Heart left ventricle (tissue), 16 donors: ENCODE measurements at places on chromosomes 3 and 15. TPM values are rescaled to one million over a fixed set of nuclear protein-coding genes. Genes with fewer than 3 reads are reported as not detected.
A peak's percentile ranks its signal among the peaks of the same experiment; 100 is the strongest.

The CYP1A1 gene
- 0.74 TPM for total RNA-seq

The MKRN3 gene
- total RNA-seq = 0.33 TPM

The AP3B2 gene
- 0.47 TPM for total RNA-seq

The B3GALNT1 gene
- total RNA-seq = 67.2 TPM

The REC114 gene
- total RNA-seq = not detected

The LMAN1L gene
- 16.3 TPM for total RNA-seq

The ACKR2 gene
- 0.60 TPM for total RNA-seq

The ZPLD1 gene
- total RNA-seq = not detected

The GPR149 gene
- not detected for total RNA-seq

The ALDH1A3 gene
- 7.3 TPM for total RNA-seq

DNA sequence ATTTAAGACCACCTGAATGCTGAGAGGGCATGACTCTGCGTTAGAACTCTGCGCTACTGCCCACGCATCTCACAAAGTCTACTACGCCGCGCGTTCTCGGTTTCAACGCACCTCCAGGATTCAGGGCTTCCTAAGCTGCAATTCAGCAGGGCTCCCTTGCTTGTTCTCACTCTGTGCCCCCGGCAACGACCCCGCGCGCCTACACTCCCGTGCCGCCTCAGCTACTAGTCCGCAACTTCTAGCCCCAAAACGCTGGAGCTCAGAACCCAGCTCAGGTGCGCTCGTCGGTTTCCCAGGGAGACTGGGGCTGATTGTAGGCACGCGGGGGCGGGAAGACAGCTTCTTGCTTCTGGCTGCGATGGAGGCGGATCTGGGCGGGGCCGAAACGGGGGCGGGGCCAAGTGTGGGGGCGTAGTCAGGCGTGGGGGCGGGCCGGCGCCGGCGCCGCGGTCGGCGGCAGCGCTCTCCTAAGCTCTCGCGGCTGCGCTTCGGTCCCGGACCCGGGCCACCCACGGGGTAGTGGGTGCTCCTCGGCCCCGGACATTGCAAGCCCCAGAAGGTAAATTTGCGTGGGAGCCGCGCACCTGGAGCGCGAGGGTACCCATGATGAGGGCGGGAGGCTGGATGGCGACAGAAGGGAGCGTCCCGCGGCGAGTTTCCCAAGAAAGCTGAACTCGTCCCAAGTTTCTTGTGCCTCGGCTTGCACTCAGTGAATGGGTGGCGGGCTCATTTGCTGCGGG lies at the start of gene ARHGEF26:
Gene ARHGEF26, plus strand, starts transcription at position 430 of the 740 bp plus-strand sequence. CDS start 603 bp downstream, outside the sequence.
- peak; percentile 85 for DNase-seq

GRCh38 chr15:97761110-97761509 lies 199.4 kb upstream of the ARRDC4 start:
- DNase-seq = no peak

GRCh38 chr3:195895078-195895860 lies 13.1 kb downstream of the TNK2 start:
- DNase-seq = peak; percentile 55

- DNase-seq = peak; percentile 84
Measured at GRCh38 chr15:70111203-70112073, 13.7 kb upstream of the TLE3 start.

DNA sequence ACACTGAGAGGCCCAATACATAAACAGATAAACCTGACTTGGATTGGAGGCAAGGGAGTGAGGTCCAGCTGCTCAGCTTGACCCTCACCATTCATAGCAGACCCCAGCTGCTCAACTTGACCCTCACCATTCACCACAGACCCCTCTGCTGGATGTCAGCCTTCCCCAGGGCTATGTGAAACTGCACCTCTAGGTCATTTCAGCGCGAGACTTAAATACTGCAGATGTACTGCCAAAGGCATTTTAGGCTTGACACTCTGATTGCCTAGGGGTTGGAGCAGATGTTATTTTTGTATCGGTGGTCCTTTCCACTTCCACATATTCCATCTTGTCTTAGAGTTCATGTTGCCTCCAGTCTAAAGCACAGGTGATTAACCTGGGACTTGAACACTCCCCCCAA lies 41.5 kb upstream of the FAM98B start:
- no peak for DNase-seq

DNA sequence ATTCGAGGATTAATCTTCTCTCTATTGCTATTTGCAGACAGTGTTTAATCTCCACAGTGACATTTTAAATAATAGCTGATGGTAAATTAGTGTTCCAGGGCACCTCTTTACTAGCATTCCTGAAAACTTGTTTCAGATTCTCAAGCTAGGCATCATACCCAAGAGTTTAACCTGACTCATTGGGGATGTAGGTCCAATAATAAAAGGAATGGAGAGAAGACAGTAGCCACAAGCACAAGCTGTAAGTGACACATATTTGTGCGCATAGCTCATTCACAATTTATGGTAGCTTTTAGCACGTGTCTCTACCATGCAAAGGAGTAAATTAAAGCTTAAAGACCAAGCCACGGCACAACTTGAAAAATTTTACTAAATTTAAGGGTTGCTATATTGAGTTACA lies 171.3 kb upstream of the FAM3D start:
- DNase-seq = no peak

- no peak for DNase-seq
Measured at GRCh38 chr3:52339612-52340011, 23.5 kb downstream of the DNAH1 start.

GRCh38 chr3:156702367-156702766 lies 28.0 kb downstream of the TIPARP start:
- DNase-seq = no peak

DNA sequence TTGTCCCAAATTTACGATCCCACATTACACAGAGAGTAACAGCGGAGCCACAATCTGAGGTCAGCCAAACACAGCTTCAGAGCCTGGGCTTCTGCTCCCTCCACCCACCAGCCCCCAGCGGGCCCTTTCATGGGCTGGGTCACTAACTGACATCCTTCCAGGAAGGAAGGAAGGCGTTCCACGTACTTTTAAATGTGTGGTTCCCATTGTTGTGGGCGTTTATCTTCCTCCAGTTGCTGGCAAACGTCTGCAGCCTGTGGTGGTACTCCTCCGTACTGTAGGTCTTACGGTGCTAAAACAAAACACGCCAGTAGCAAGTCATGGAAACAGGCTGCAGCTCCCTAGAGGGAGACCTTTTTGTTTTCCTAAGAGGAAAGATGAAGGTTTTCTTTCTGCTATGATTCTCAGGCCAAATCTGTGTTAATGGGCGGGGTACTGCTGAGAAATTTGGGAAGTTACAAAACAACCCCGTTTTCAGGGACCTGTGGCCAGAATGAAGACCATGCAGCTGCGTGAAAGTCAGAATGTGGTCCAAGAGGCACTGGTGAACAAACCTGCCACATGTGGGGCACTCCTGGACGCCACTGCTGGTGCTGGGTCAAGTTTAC lies 7.6 kb downstream of the CTSH start:
- DNase-seq = peak; percentile 77

- no peak for DNase-seq
Measured at GRCh38 chr3:70973558-70973957, 610.0 kb downstream of the FOXP1 start.

GRCh38 chr3:79253271-79253670 lies 514.5 kb downstream of the ROBO1 start:
- DNase-seq = no peak

- no peak for DNase-seq
Measured at GRCh38 chr3:111595232-111595631, at the start of gene ZBED2. Gene ZBED2, minus strand, starts transcription at chr3:111595346. Its CDS starts 1,145 bp downstream, at chr3:111594201.

- DNase-seq = peak; percentile 47
Measured at GRCh38 chr3:53170325-53171063, 9.5 kb downstream of the PRKCD start.

GRCh38 chr3:38689346-38689745 lies 39.9 kb upstream of the SCN5A start:
- no peak for DNase-seq

GRCh38 chr3:129827765-129828164 lies 65.7 kb downstream of the TMCC1 start:
- DNase-seq = no peak

DNA sequence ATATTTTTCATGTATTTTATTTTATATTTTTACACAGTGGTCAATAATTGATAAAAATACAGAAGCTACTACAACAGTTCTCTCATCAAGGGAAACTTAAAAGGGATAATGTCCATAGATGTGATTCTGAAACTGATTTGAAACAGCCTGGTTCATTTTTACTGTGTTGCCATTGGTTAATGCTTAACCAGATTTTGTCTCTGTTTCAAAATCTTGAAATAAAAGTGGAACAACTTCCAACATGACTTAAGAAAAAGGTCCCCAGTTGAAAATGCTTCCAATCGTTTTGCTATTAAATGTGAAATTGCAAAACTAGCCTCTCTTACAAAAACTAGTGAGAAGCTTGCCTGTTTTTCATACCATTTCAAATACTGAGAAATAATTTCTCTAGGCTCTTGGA lies 240.7 kb downstream of the LPP start:
- DNase-seq = no peak

DNA sequence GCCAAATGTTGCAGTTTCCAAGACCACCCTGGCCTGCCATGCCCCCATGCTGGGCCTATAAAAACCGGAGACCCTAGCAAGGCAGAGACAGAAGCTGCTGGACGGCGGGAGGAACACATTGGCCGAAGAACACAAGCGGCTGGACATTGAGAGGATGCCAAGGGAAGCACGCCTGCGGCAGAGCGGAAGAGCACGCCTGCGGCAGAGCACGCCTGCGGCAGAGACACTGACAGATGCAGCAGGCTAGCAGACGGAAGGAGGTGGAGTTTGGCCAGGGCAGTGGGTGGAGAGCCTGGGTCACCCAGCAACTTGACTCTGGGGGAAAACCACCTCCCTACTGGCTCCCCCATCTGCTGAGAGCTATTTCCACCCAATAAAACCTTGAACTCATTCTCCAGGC lies 322.3 kb upstream of the TBL1XR1 start:
- DNase-seq = no peak

DNA sequence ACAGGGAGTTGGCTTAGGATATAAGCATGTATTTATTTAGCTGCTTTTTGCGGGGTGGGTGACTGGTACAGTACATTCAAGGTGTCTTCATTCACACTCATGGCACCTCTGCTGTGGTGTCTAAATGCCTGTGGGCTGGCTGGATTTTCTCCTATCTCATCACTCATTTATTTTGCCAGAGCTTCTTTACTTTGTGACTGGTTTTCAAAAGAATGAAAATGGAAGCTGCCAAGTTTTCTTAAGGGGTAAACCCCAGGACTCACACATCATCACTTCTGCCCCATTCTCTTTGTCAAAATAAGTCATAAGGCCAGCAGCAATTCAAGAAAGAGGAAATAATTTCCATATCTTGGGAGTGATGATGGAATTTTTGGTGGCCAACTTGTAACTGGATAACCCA lies 493.4 kb upstream of the ALCAM start:
- no peak for DNase-seq

DNA sequence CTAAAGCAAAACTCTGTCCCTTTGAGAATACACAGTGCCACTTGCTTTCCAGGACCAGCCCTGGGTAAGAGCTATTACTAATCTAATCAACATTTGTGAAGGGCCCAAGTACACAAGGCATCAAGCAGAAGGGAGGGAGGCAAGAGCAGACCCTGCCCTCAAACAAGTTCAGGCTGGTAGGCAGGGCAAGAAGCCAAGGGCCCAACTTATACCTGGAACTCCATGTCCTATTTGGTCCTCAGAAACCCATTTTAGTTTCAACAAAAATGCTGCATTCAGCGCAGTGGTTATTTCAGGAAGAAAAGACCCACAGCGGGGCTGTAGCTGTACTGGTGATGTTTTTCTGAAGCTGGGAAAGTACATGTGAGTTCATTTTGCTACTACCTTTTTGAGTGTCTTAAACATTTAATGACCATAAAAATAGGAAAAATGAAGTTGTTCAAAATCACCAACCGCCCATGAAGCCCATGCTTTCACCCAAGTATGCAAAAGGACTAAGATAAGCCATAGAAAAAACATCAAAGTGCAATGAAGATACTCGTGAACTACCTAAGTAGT lies 2.8 kb downstream of the RPS17 start:
- DNase-seq = no peak

- peak; percentile 35 for DNase-seq
Measured at GRCh38 chr3:12870942-12871341, 29.6 kb upstream of the RPL32 start.

DNA sequence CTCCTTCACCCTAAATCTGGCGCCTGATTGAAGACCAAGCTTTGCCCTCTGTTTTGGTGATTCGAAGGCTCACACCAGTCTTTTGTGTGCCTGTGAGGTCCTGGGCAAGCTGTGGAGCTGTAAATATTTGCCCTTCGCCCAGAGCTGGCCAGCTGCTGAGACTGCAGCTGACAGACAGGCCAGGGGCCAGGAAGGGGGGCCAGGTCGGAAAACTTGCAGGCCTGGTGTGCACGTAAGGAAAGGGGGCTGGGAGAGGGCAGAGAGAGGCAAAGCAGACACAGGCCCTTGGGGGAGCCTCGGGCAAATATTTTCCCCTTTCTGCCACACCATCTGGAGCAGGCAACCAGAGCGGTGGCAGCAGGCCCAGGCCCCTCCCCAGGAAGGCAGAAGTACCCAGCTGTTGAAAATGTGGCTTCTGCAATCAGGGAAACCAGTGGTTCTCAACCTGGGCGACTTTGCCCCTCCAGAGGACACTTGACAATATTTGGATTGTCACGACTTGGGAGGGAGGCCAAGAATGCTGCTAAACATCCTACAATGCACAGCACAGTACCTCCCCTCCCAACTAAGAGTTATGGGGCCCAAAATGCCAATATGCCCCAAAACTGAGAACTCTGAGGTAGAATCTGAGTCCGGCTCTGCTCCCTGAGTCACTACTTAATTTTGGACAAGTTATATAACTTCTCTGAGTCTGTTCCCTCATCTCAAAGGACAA lies 2.5 kb downstream of the PDZRN3 start:
- peak; percentile 90 for DNase-seq

GRCh38 chr3:114406286-114406685 lies 112.5 kb downstream of the TIGIT start:
- DNase-seq = no peak

DNA sequence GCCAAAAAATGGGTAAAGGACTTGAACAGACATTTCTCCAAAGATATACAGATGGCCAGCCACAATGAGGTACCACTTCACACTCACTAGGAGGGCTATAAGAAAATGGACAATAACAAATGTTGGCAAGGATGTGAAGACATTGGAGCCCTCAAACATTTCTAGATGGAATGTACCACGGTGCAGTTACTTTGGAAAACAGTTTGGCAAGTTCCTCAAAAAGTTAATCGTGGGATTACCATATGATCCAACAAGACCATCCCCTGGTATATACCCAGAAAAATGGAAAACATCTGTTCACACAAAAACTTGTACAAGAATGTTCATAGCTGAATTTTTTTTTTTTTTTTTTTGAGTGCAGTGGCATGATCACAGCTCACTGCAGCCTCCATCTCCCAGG lies 15.9 kb upstream of the HRH1 start:
- no peak for DNase-seq

- peak; percentile 41 for DNase-seq
Measured at GRCh38 chr15:31214864-31215489, 111.7 kb upstream of the KLF13 start.

GRCh38 chr15:59680870-59681269 lies 8.2 kb downstream of the BNIP2 start:
- DNase-seq = no peak

GRCh38 chr15:33445984-33446383 lies 135.2 kb downstream of the RYR3 start:
- no peak for DNase-seq

DNA sequence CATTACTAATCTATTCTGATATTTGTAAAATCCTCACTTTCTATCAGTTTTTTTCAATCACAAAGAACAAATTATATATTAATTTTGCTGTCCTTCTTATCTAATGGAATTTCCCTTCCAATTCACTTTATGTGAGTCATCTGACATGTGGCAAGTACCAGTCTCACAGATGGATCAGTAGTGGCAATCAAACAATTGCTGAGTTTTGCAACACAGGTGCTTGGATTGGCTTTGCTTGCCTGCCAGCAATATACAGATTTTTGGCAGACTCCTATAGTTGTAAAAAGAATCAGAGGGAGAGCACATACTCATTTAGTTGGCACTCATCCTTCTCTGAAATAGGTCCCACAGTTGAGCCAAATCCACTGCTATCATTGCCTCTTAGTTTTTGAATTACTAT lies 83.7 kb downstream of the BCHE start:
- DNase-seq = no peak
